NCI-H1694 (cell line): ENCODE measurements at places on chromosomes 7 and 10.

DNA sequence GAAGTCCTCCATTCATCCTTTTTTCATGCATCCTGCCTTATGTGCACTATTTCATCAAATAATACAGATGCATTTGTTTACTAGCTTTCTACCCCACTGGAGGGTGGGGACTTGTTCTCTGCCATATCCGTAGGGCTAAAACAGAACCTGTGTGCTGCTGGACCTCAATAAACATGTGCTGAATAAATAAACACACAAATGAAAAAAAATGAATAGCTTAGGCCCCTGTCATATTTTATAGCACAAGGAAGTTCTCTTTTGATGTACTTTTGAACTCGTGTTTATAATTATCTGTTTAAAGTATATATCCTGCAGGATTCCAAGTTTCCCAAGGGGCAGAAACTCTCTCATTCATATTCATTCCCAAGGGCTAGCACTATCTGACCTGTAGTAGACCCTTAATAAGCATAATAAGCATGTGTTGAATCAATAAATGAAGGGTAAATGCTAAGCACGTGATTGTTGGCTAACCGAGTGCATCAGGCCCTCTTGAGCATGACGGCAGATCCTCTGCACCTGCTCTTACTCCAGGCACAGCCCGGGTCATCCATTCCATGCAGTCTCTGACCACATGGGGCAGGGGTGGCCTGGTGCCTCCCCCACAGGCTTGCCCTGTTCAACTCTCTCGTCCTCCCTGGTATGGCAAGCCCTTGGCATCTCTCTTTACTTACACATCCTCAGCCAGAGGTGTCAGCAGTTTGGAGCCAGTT, 474.1 kb upstream of the ZMIZ1 start:
- no peak for DNase-seq

- no peak for DNase-seq
These were observed 13.6 kb upstream of the GPR37 start for GRCh38 chr7:124779194-124779593.

DNA sequence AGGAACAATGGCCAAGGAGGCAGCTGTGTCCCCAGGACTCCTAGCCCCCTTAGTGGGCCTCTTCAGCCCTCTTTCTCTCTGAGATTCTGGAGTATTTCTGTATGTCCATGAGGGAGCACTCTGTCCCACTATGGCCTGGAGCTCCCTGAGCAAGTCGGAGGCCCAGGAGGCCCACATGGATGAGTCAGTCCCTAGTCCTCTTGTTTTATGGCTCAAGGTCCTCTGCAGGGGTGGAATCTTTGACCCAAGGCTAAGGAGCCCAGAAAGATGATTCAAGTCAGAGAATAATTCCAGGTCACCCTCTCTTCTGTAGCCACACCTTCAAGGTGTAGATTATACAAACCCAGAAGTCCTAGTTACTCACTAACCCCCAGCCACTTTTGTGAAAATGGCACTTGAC, 125.6 kb downstream of the PLXNA4 start:
- DNase-seq: no peak

- no peak for DNase-seq
These were observed 141.0 kb downstream of the AOAH start for GRCh38 chr7:36583318-36583717.

- DNase-seq: no peak
These were observed 39.1 kb upstream of the WDFY4 start for GRCh38 chr10:48645600-48645999.

GRCh38 chr10:112151524-112152039, 32.0 kb downstream of the GPAM start:
- no peak for DNase-seq

DNA sequence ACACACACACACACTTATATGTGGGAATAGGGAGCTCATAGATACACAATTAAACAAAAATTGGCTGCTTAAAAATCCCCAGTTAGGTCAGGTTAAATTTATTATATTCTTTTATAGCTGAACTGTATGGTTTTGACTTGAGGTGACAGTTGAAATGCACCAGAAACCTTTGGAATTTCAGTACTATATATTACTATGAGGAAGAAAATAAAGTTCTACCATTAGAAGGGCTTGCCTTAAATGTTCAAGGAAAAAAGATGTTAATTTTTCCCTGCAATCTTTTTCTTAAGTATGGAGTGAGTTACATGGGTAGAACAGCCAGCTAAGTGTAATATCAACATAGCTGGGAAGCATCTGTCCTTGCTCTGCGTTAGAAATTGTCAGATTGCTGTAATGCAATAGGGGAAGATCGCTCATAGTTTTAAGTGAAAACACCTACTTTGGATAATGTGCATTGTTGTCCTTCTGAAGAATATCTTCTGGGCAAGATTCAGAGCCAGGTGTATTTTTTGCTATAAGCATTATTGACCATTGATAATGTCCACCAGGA, 415.8 kb upstream of the MKI67 start:
- DNase-seq: no peak

GRCh38 chr10:14536241-14537213, 205.8 kb upstream of the FRMD4A start:
- DNase-seq: peak; percentile 56

DNA sequence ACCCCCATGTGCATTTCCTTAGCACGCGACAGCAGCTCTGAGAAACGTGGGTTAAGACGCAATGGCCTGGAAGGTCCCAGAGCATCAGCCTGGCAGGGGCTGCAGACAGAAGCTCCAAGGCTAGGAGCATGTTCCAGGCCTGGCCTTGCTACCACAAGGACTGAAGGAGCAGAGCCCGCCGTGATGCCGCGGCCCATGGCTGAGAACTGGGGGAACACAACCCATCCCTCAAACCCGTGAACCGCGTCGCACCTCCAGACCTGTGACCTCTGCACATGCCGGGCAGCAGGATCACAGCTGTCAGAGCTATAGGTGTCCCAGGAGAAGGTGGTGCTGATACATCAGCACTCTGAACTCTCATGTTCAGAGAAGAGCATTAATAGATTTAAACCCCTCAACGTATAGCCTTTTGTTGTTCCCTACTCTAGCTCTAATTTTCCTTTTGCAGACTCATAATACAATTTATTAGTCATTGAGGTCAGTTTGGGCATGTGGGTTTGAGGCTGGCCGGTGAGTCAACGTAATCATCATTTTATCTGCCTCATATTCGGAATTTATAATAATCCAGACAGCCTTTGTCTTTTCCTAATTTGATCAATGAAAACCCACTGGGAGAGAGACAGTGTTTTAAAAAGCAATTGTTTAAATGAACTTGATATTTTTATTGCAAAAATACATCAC, 222.5 kb upstream of the TCERG1L start:
- DNase-seq: no peak

- no peak for DNase-seq
These were observed 1075.3 kb downstream of the XPNPEP1 start for GRCh38 chr10:108848046-108848445.

DNA sequence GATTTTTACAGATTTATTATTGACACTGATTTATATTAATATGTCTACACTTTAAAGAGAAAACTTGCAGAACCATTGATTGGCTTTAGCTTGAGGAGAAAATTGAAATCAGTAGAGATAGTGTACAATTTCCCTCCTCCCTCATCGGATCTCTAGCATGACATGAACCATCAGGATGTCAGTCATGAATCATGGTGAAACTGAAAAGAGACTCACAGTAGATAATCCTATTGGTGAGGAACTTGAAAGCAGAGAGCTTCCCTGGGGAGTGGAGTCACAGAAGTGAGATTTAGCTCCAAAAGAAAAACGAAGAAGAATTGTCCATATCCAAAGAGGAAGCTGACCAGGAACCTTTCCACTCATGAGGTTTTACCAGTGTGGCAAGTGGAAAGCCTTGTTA, 346.8 kb downstream of the ABCA13 start:
- no peak for DNase-seq

- DNase-seq: no peak
These were observed 161.3 kb upstream of the AUTS2 start for GRCh38 chr7:69436946-69437345.

- no peak for DNase-seq
These were observed 208.0 kb upstream of the CSTF2T start for GRCh38 chr10:51907361-51907760.
